ENCODE measurements at places on chromosomes 7 and 10. TPM values are rescaled to one million over a fixed set of nuclear protein-coding genes. Genes with fewer than 3 reads are reported as not detected.
A peak's percentile ranks its signal among the peaks of the same experiment; 100 is the strongest.

FXYD4 gene
- total RNA-seq, result not detected

ANXA8 gene
- total RNA-seq, result not detected

MYO3A gene
- 0.82 TPM for total RNA-seq

CELF2 gene
- 77.6 TPM for total RNA-seq

GLI3 gene
- total RNA-seq, result 141 TPM

SHH gene
- not detected for total RNA-seq

- no peak for DNase-seq
- no peak overlapping the region for H3K27ac ChIP-seq
- H3K36me3 ChIP-seq, result no peaks in the 10 kb centered on the region
- peak overlapping the region; percentile 17 for H3K4me3 ChIP-seq
- H3K27me3 ChIP-seq, result peaks cover 19% of the 10 kb centered on the region
These were observed 3.5 kb upstream of the LRMDA start for GRCh38 chr10:75427951-75428350.

GRCh38 chr10:52740913-52741675 is 31.5 kb downstream of the MBL2 start:
- H3K27ac ChIP-seq, result no peak overlapping the region
- peaks cover 5% of the 10 kb centered on the region for H3K4me1 ChIP-seq
- no peaks in the 10 kb centered on the region for H3K36me3 ChIP-seq
- no peak overlapping the region for H3K4me3 ChIP-seq

DNA sequence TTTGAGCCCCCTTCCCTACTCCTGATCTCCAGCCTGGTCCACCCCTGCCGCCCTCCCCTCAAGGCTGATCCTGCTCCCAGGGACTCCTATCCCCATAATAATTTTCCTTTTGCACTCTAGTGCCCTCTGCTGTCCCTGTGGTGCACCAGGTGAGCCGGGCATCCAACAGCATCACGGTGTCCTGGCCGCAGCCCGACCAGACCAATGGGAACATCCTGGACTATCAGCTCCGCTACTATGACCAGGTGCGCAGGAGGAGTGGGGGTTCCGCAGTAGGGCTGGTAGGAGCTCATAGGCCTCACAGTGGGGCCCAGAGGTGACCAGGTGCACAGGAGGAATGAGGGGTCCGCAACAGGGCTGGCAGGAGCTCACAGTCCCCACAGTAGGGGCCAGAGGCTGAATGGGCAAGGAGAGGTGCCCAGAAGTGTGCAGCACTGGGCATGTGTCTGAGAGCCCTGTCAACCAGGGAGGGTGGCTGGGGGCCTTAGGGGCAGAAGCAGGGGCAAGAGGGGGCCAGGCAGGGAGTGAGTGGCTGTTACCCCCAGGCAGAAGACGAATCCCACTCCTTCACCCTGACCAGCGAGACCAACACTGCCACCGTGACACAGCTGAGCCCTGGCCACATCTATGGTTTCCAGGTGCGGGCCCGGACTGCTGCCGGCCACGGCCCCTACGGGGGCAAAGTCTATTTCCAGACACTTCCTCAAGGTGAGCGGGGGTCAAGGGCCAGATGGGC is 11.7 kb downstream of the EPHB6 start:
- H3K4me1 ChIP-seq, result no peaks in the 10 kb centered on the region
- H3K27ac ChIP-seq, result no peak overlapping the region
- H3K4me3 ChIP-seq, result no peak overlapping the region
- DNase-seq, result peak; percentile 29
- no peaks in the 10 kb centered on the region for H3K27me3 ChIP-seq
- peaks cover 2% of the 10 kb centered on the region for H3K36me3 ChIP-seq

DNA sequence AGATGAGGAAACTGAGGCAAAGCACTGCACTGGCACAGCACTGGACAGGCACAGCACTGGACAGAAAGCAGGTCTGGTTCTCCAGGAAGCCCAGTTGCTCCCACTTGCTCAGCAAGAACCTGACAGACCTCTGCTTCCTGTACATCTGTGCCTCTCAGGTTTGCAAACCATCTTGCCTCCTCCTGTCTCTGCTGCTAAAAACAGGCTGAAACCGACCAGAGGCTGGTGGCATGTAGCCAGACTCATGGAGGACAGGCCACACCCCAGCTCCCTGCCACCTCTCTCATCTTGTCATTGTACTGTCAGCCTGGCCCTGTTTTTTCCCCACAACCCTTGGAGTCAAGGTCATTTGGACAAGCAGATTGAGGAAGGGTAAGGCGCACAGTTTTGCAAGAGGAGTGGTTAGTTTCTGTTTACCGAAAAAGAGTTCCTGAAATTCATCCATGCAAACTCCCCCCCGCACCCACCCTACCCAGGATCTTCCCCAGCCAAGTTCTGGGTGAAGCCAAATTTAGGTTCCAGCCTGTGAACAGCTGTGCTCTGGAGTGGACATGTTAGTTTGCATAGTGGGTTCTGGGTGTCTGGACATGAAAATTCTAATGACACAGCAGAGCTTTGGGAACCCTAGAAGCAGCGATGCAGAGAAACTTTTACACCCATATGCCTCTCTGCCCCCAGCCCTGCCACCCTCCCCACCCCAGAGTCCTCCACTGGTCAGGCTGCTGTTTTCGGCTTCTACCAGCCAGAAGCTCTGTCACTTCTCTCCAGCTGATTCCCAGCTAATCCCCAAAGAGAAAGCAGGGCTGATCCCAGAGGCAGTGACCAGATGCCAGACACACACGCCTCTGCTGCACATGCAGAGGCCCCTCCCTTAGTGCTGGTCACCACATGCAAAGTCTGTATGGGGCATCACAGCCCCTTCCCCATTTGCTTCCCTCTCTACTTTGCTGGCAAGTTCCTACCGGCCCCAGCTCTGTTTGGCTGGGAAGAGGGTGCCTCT is 8.5 kb upstream of the C10orf105 start:
- no peaks in the 10 kb centered on the region for H3K27me3 ChIP-seq
- H3K27ac ChIP-seq, result no peak overlapping the region
- DNase-seq, result no peak
- no peaks in the 10 kb centered on the region for H3K36me3 ChIP-seq
- peaks cover 7% of the 10 kb centered on the region for H3K4me1 ChIP-seq
- H3K4me3 ChIP-seq, result no peak overlapping the region

- no peak overlapping the region for H3K27ac ChIP-seq
- H3K4me3 ChIP-seq, result no peak overlapping the region
- no peak for DNase-seq
- peaks cover 9% of the 10 kb centered on the region for H3K4me1 ChIP-seq
- no peaks in the 10 kb centered on the region for H3K27me3 ChIP-seq
- peaks cover 17% of the 10 kb centered on the region for H3K36me3 ChIP-seq
These were observed 49.2 kb downstream of the TACR2 start for GRCh38 chr10:69367469-69367868.

GRCh38 chr7:30976381-30976780 is 12.6 kb downstream of the GHRHR start:
- H3K4me1 ChIP-seq, result peaks cover 14% of the 10 kb centered on the region
- H3K27ac ChIP-seq, result no peak overlapping the region
- H3K4me3 ChIP-seq, result no peak overlapping the region
- no peak for DNase-seq
- H3K36me3 ChIP-seq, result no peaks in the 10 kb centered on the region

DNA sequence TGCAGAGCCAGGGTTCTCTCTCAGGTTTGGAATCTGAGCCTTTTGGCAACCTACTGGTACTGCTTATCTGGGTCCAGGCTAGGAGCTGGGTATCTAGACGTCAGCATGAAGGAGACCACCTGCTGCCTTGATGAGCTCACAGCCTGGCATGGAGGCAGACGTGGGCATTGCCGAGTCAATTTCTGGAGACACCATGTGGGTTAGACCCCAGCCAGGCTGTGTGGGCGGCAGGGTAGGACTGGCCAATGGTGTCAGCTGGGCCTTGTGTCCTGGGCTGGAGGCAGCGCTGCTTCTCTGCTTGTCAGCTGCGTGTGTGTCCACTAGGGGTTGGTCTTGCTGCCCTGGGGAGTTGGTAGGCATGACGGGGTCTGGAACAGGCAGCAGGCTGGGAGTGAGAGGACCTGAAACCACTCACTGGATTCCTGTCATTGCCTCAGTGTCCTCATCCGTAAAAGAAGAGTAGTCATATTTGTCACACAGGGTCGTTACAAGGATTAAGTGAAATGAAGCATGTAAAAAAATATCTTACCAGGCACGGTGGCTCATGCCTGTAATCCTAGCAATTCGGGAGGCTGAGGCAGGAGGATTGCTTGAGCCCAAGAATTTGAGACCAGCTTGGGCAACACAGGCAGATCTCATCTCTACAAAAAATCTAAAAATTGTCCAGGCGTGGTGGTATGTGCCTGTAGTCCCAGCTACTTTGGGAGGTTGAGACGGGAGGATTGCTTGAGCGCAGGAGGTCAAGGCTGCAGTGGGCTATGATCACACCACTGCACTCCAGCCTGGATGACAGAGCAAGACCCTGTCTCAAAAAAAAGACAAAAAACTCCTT is 31.7 kb upstream of the ANKRD2 start:
- H3K36me3 ChIP-seq, result no peaks in the 10 kb centered on the region
- no peak overlapping the region for H3K4me3 ChIP-seq
- H3K27ac ChIP-seq, result no peak overlapping the region
- peaks cover 24% of the 10 kb centered on the region for H3K4me1 ChIP-seq
- DNase-seq, result no peak

GRCh38 chr7:45972629-45973312 is 51.7 kb upstream of the IGFBP3 start:
- no peaks in the 10 kb centered on the region for H3K36me3 ChIP-seq
- peaks cover 41% of the 10 kb centered on the region for H3K27me3 ChIP-seq

DNA sequence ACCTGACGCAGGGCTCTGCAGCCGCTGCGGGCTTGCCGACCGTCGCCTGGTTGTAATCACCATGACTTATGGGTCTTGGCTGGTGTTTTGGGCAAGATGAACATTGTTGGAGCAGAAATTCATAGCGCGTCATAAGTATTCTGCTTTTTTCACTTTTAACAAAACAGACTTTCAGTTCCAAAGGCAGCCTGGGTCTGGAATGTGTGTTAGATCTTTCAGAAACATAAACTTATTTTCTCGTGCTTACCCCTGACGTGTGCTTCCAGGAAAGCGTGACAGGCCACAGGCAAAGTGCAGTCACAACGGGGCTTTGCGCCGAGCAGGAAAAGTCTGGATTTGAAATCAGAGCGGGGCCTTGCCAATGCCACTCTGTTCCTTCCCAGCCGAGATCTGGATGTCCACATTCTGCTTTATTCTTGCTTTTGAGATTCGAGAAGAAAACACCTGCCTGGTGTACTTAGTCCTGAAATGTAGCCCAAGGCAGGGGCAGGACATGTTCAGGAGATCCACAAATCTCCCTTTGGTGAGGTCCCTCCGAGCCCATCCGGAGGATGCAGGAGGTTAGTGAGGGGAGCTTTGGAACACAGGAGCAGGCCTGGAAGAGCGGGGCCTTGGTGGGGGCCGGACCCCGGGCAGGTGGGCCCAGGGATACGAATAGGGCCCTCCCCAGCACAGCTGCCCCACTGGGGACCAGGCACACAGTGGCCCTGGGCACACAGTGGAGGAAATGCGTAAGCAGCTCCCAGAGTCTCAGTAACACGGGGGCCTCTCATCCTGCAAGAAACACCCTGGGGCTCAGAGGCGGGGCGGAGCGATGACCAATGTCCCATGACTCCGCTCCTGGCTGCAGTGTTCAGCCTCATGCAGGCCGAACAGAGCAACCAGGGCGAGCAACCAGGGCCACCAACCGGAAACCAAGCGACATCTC is 49.5 kb upstream of the EBF3 start:
- H3K27me3 ChIP-seq, result peaks cover 2% of the 10 kb centered on the region
- DNase-seq, result no peak
- no peak overlapping the region for H3K4me3 ChIP-seq
- H3K36me3 ChIP-seq, result no peaks in the 10 kb centered on the region
- peaks cover 15% of the 10 kb centered on the region for H3K4me1 ChIP-seq
- H3K27ac ChIP-seq, result no peak overlapping the region

- H3K4me1 ChIP-seq, result peaks cover 22% of the 10 kb centered on the region
- no peaks in the 10 kb centered on the region for H3K27me3 ChIP-seq
- H3K36me3 ChIP-seq, result no peaks in the 10 kb centered on the region
- DNase-seq, result no peak
These were observed 17.5 kb upstream of the PLAU start for GRCh38 chr10:73893426-73893825.

DNA sequence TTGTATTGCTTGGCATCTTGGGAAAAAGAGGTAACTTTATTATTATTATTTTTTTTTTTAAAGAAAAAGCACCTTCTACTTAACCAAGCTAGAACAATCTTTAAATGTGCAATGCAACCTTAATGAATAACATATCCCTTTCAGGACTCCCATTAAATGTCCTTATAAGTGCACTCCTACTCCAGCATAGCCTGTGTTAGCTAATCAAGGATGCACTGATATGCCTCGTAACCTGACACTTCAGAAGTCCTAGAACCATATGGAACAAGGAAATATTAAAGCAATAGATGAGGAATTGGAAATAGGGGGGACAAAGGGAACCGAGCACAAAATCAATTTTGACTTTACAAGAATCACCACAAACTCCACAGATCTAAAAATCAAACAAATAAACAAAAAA is 522.4 kb downstream of the PARD3 start:
- peaks cover 3% of the 10 kb centered on the region for H3K36me3 ChIP-seq
- H3K27ac ChIP-seq, result no peak overlapping the region
- peaks cover 25% of the 10 kb centered on the region for H3K4me1 ChIP-seq
- DNase-seq, result no peak
- H3K4me3 ChIP-seq, result no peak overlapping the region
- H3K27me3 ChIP-seq, result no peaks in the 10 kb centered on the region
